ENCODE measurements at places on chromosomes 6 and 20. TPM values are rescaled to one million over a fixed set of nuclear protein-coding genes. Genes with fewer than 3 reads are reported as not detected.

DNA sequence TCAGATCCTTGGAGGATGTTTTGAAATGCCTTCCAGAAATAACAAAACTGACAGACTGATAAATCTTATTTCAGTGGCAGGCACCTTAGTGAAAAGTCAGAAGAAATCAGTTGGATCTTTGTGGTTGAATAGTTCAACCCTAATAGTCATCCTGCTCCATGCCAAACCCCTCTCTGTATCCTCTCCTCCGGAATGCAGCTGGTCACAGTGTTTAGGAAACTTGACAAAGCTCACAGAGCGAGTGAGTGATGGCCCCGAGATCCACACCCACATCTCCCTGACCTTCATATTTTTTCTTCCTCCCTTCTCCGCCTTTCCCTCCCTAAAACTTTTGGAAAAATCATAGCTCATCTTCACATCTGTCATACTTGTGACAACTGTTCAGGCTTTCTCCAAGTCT lies 464.8 kb upstream of the CDH4 start:
- DNase-seq = no peak

GRCh38 chr6:16168858-16169257 lies 40.0 kb downstream of the MYLIP start:
- peak; percentile 53 for DNase-seq

GRCh38 chr20:58433759-58434158 lies 44.7 kb downstream of the VAPB start:
- DNase-seq = peak; percentile 35

DNA sequence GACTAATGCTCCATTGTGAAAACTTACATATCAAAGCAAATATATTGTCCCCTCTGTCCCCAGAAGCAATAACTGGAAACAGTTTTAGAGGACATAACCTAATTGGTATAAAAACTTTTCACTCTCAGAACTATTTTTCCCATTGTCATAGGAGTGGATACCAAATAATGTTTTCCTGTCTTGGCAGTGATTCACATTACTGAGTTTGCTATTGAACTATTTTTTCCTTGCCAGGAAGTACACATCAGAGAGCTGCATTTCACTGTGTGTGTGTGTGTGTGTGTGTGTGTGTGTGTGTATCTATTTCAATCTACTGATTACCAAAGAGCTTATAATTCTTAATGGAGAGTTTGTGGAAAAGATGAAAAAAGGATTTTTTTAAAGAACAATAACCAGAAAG lies 45.4 kb downstream of the AKAP12 start:
- peak; percentile 75 for DNase-seq

GRCh38 chr6:151098166-151098565 lies 141.6 kb upstream of the AKAP12 start:
- no peak for DNase-seq

DNA sequence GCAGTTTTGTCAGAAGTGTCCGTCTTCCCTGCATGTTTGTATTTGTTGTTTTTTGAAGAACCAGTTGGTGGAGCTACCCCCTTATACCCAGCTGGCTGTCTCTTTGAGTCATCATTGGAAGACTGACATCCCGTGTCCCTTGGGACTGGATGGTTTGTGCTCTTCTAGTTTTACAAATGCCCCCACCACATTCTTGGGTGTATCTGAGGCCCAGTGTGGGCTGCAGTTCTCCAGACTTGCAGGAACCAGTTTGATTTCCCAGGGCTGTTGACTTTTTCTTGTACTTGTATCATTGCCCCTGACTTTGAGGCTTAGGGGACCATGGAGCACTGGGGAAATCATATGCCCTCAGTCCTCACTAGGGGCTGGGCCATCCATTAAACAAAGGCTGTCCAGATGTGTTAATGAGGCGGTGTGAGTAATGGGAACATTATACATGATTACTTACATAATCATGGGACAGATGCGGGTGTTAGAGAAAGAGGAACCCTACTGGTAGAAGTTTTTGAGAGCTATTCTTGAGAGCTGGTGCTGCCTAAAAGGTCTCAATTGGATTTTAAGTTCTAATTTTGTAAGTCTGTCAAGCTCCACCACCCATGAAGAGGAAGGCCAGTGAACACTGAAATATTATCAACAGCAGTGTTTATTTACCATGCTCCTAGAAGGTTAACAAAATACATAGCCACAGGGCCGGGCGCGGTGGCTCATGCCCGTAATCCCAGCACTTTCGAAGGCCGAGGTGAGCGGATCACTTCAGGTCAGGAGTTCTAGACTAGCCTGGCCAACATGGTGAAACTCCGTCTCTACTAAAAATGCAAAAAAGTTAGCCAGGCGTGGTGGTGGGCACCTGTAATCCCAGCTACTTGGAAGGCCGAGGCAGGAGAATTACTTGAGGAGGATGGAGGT lies 8.5 kb downstream of the JARID2 start:
- DNase-seq = peak; percentile 47

- DNase-seq = no peak
Observed at GRCh38 chr6:56848105-56848504, 106.8 kb upstream of the BEND6 start.

GRCh38 chr6:30775104-30775503 lies 30.8 kb upstream of the IER3 start:
- no peak for DNase-seq

GRCh38 chr20:36655004-36655403 lies 9.0 kb upstream of the SLA2 start:
- no peak for DNase-seq

- DNase-seq = no peak
Observed at GRCh38 chr20:19110881-19111460, 101.5 kb upstream of the SLC24A3 start.

DNA sequence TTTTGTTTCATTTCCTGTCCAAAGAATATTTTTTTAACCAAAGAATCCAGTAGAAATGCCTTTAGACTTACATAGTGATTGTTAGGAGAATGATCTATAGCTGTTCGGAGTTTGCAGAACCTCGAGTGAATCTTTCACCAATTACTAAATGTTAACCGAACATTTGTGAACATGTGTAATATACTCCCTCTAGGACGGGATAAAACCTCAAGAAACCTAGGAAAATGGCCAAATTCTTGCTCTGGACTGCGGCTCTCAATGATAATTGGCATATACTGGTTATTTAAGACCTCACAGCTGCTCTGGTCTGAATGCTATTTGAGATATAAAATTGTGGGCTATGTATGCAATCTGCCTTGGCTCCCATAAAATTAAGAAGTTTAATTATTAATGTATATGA lies 137.1 kb downstream of the PACRG start:
- no peak for DNase-seq

DNA sequence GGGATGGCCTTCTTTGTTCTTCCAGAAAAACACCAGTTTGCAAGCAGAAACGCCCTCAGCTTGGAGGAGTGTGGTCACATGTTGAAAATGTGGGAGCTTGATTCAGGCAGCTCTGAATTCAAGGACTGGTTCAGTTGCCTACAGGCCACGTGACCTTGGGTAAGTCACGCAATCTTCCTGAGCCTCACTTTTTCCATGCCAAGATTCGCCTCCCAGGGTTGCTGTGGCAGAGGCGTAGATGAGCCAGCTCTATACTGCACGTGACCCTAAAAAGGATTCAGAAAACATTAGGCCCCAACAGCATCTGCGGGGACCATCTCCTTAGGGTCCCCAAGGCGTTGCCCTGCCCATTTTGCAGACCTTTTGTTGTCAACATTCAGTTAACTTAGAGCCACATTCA lies 112.0 kb upstream of the SNX9 start:
- DNase-seq = no peak

- DNase-seq = no peak
Observed at GRCh38 chr6:125303512-125303854, 1.7 kb upstream of the HDDC2 start.

DAAM2 gene
- 1.7 TPM for total RNA-seq

ARG1 gene
- not detected for total RNA-seq

DBNDD2 gene
- total RNA-seq = 18.4 TPM

RRP36 gene
- total RNA-seq = 93.5 TPM

CD24 gene
- 7,557 TPM for total RNA-seq

Measured in renal cortical epithelial cell (primary cell).